Occipital lobe (tissue), 3 donors: ENCODE measurements at places on chromosomes 11 and 22.

DNA sequence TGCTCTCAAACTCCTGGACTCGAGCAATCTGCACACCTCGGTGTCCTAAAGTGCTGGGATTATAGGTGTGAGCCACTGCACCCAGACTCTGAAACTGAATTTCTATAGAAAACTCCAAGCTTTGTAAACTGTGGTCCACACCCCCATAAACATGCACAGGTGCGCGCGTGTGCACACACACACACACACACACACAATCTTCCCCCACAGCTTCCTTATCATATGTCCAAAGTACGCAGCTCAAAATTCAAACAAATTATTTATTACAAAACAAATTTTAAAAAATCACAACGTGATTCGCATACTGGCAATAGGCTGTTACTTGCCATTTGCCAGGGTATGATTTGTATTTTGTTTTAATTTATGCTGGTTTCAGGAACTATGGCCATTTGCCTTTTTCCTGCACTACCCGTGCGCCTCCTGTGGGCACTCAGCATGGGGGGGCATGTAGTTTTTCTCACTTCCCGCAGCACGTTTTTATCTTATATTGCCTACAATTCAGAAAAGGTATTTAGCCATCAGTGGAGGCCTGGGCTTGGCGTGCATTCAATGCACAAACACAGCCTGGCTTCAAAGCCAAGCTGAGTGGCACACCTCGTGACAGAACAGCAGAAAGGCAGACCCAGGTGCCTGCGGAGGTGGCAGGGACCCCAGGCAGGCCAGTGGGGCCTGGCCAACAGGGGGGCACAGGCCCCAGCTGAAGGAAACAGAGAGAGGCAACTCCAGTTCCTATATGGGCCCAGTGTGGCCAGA is 10.8 kb upstream of the SNX32 start:
- no peak for DNase-seq

DNA sequence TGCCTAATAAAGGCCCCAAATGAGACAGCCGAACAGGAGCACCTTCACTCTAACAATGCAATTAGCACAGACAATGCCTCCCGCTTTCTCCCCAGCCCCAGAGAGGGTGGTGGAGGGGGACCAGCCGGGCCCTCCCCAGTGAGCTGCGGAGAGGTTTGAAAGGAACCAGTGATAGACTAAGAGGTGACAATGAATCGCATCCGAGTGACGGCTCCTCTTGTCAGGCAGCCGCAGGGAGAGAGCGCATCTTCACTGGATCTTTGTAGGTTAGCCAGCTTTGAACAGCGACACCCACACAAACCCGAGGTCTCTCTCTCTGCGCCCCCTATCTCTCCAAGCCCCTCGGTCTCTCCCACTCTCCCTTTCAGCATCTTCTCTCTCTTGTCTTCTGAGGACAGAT is 28.0 kb downstream of the FLRT1 start:
- no peak for DNase-seq

DNA sequence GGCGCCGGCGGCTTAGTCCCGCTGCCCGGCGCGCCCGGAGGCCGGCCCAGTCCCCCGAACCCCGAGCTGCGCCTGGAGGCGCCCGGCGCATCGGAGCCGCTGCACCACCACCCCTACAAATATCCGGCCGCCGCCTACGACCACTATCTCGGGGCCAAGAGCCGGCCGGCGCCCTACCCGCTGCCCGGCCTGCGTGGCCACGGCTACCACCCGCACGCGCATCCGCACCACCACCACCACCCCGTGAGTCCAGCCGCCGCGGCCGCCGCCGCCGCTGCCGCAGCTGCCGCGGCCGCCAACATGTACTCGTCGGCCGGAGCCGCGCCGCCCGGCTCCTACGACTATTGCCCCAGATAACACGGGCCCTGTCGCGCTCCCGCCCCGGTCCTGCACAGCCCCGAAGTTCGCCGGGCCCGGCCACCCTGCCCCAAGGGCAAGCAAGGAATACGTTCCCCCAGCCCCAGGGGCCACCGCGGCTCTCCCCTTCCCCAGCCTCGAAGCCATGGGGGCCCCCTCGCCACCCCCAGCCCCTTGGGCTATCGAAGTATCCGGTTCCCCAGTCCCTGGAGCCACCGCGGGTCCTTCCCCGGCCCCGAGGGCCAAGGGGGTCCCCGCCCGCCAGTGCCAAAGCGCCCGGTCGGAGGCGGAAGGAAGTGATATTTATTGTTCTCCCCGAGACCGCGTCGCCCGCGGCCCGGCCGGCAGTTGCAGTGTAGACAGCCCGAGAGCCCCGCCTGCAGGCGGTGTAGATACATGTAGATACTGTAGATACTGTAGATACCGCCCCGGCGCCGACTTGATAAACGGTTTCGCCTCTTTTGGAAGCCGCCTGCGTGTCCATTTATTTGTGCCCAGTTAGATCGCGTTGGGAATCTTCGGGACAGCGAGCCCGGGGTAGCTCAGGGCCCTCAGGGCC is 6.2 kb downstream of the TBX1 start:
- DNase-seq, result no peak

DNA sequence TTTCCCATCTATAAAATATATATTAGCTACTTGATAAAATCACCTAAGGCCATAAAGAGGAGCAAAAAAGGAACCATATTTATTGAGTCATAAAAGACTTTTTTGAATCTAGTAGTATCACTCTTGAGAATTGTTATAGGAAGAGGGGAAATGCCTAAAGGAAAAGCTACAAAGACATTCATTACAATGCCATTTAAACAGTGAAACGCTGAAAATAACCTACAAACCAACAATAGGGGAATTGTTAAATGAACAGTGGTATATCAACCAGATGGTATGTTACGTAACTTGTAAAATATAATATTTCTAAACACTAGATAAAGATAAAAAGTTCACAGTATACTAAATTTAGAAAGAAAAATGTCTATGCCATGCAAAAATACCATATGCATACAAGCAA is 47.5 kb downstream of the FAM181B start:
- no peak for DNase-seq

- DNase-seq, result no peak
Measured at GRCh38 chr11:134644476-134645456, 232.7 kb upstream of the B3GAT1 start.
